Stimulated activated CD8-positive, alpha-beta memory T cell treated with anti-CD3 and anti-CD28 coated beads, Interleukin-12 subunit alpha, Interleukin-12 subunit beta, amount 100 ng/mL, for 4 hours (primary cell): ENCODE measurements at places on chromosomes 16 and 17.
A peak's percentile ranks its signal among the peaks of the same experiment; 100 is the strongest.

- no peak for DNase-seq
Measured at GRCh38 chr16:8199390-8199789, 390.9 kb downstream of the TMEM114 start.

DNA sequence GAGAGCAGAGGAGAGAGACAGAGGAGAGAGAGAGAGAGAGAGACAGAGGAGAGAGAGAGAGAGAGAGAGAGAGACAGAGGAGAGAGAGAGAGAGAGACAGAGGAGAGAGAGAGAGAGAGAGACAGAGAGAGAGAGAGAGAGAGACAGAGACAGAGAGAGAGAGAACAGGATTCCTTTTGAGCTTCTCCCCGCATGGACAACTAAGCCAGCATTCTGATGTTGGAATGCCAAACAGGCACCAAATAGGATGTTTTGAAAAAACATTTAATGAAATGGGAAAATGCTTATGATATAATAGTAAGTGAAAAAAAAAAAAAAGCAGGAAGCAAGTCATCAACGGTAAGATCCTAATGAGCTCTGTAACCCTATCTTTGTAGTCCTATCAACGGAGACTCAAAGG lies 60.7 kb downstream of the ARSG start:
- DNase-seq, result no peak

DNA sequence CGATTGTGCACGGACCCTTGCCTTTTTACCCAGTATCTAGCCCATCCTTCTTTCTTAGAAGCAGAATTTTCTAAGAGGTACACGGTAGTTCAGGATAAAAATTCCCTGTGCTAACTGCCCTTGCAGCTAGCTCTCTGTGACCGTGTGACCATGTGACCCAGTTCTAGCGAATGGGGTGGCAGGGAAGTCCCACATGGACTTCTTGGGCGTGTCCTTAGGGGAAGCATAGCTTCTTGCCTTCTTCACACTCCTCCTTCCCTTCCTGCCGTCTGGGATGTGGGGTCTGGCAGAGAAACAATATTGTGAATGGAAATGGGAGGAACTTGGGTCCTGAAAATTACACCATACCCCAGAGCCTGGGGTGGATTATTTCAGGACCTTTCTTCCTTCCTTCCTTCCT lies 670.7 kb downstream of the MAF start:
- no peak for DNase-seq

DNA sequence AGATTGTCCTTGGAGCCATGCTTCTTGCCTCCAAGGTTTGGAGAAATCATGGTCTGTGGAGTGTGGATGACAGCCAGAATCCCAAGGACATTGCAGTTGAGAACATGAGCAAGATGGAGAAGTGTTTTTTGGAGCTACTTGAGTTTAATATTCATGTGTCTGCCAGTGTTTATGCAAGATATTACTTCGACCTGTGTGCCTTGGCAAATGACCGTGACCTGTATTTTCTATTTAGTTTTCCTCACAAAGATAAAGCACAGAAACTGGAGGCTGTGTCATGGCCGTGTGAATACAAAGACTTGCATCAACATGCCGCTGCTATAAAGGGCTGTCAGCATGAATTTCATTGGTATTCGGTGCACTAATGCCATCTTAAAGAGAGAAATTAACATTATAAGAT lies 9.0 kb downstream of the GGA2 start:
- no peak for DNase-seq

DNA sequence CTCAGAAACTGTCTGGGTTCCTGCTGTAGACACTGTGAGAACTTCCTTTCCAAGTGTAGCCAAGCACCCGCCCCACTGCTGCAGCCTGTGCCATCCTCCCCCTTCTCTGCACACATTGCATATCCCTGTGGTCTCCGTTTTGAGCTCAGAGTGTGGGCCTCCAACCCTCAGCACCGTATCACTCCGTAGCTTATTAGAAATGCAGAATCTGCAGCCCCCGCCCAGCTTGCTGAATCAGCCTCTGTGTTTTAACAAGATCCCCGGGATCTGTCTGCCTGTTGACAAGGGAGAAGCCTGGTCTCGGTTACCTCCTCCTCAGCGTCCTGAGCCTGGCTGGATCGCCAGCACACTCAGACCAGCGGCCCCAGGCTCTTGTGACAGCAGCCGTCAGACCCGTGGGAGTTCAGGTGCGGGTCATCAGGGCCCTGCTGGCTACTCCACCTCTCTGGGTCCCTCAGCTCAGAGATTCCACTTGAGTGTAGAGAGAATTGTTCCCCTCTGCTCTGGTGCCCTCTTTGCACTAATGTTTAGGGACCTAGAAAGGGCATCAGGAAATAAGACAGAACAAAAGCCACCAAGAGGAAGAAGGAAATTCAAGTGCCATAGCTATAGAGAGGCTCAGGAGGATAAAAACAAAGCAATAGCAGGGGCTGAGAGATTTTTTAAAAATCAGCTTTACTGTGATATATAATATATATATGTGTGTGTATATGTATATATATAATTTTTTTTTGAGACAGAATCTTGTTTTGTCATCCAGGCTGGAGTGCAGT lies 92.3 kb downstream of the PITPNC1 start:
- no peak for DNase-seq

DNA sequence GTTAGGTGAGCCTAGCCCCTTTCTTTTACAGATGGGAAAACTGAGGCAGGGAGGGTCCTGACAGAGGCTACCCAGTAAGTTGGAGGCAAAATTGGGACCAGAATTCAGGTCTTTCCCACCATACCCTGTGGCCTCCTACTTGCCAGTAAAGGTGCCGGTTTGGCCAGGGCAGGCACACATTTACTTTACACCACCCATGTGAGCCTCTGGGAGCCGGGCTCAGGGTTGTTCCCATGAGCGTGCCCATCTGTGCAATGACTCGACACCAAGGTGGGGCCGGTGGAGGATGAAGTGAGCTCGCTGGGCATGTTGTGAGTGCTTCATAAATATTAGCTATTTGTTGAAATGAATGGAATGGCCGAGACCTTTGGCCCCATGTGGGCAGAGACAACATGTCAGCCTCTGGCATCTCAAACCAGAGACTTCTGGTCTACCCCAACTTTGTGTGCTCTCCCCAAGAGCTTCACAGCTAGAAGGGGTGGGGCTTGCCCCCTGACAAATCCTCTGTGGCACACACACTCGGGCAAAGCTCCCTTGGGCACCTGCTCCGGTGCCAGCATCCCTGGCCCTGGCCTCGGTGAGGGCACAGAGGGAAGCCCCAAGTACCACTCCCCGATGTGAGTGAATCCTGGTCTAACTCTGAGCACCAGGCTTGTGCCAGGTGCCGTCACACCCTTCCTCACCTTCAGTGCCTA lies 60.1 kb downstream of the SRCIN1 start:
- DNase-seq, result no peak

DNA sequence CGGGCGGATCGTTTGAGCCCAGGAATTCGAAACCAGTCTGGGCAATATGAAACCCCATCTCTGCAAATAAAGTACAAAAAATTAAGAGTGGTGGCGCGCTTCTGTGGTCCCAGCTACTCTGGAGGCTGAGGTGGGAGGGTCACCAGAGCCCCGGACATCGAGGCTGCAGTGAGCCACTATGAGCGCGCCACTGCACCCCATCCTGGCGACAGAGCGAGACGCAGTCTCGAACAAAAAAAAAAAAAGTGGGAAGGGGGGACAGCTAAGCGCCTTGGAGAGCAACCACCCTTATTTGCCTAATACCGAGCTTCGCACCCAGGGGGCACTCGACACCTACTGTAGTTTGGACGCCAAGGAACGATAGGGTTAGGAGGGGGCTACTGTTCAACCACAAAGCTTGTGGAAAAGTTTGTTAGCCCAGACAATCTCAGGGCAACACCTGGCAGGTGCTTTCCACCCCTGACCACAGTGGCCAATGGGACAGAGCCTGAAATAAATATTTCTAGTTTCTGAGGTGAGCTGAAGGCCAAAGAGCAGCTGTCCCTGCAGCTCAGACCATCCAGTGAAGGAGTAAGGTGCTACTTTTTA lies 847 bp upstream of the PSMC3IP start:
- DNase-seq, result peak; percentile 47

DNA sequence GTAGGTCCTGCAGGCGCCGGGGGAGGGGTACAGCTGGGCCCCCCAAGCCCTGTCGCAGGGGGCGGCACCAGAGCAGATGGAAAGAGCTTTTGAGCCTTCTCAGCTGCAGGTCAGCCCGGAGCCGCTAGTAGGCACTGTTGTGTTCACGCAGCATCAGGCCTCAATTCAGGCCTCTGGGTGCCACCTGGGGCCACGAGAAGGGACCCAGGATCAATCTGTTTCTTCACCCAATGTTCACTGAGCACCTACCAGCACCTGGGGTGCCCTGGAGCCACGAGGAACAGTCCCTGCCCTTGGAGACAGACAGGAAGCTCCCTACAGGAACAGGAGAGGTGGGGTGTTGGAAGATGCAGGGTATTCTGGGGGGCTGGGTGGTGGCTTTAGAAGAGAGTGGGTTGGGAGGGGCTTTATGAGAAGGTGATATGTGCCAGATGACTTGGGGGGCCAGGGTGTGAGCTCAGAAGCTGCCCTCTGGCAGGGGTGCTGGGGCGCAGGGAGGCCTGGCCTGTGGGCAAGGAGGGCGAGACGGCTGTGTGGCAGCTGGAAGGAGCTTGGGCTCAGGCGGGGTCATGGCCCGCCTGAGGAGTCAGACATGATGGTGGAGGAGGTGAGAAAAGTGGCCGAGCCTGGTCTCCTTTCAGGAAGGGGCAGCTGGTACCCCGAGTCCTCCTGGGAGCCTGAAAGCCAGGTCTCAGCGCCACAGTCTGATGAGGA lies 121.9 kb upstream of the GSE1 start:
- DNase-seq, result no peak

DNA sequence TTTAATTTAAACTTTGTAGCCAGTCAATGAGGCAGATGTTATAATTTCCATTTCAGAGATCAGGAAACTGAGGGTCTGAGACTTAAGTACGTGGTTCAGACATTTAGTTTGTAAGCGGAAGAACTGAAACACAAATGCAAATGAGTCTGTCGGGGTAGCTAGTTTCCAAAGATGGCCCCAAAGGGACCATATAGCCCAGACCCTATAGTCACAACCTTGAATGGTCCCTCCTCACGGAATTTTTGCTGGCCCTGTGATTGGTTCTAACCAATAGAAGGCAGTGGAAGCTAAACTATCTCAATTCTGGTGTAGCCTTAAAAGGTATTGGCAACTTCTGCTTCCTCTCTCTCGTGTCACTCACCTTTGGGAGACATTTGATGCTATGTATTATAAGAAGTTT lies 7.5 kb upstream of the BCO1 start:
- DNase-seq, result no peak

DNA sequence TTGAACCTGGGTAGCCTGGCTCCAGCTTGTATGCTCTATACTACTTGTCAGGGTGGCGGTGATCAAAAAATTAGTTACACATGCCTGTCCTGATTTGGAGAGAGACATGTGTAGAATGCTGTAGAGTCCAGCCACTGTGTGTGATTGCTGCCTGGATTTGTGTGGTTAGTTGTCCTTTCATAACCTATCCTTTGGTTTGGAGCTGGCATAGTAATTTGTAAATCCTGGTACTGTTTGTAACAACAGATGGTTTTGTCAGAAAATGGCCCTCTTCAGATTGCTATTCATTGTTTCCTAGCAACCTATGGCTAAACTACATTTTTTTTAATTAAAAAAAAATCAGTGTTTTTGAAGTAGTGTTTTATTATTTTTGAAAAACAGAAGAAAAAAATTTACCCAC lies 30.5 kb downstream of the ETV4 start:
- no peak for DNase-seq

DNA sequence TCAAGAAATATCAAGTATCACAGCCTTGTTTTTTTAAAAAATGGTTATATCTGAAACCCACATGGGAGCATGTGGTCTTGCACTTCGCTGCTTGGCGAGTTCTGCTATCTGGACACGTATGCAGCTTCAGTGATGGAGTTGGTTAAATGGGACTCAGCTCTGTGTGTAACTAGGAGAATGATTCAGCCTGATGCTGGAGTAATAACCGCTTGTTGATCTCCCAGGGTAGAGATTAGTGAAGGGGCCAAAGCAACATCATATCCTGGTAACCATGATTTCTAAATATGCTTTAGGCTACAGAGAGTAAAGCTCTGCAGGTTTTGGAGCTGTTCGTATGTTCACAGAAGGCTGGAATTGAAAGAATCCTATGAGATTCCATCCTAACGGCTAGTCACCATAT lies 63.2 kb downstream of the IQCK start:
- no peak for DNase-seq

DNA sequence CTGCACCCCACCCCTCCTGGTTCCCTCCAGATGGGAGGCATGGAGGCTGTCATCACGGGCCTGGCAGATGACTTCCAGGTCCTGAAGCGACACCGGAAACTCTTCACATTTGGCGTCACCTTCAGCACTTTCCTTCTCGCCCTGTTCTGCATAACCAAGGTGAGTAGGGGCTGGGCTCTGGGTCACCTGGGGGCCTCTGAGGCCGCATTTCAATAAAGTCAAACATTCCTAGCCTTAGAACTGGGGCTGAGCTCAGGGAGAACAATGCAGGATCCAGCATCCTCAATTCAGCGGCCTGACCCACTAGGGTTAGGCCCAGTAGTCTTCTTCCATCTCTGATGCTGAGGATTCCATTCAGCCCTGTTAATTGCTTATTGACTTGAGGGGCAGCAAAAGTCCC lies 42.1 kb downstream of the SLC6A2 start:
- DNase-seq, result no peak

GRCh38 chr16:25257956-25258860 lies 563 bp upstream of the ZKSCAN2 start:
- DNase-seq, result peak; percentile 63

GRCh38 chr16:12661656-12662172 lies 142.0 kb downstream of the CPPED1 start:
- DNase-seq, result no peak

DNA sequence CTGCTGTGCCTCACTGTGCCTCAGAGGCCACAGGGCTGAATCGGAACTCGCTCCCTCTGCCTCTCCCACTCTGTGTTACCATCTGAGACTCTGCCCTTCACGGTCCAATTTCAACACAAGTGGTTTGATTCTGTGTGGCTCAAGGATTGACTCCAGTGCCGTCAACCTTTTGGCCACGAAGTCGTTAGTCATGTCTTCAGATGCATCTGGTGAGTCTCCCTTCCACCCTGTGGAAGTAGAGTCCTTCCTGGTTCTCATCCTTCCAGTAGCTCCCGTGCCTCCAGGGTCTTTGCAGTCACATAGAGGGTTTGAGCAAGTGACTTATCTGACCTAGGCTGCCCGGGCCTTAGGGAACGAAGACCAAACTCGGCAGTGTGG lies 51.2 kb downstream of the PGS1 start:
- DNase-seq, result no peak

- no peak for DNase-seq
Measured at GRCh38 chr16:57590654-57591085, 37.8 kb upstream of the ADGRG1 start.
